Progenitor cell of endocrine pancreas (in vitro differentiated cells): ENCODE measurements at places on chromosomes 6 and 20.

DNA sequence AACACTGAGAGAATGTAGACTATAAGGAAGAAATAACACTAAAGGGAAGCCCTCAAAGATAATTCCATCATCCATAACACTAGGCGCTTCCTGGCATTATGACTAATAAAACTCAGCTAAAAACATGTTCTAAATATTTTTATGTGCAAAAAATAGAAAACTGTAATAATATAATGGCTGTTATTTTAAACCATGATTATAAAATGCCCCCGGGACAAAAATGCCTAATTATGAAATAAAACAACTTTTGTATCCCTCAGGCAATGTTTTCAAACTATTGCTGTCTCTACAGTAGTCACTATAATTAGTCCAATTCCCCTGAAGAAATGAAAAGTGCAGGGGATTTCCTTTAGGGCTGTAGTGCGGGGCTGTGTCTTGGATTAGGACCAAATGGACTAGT, 242.4 kb downstream of the RNF144B start:
- DNase-seq: no peak

DNA sequence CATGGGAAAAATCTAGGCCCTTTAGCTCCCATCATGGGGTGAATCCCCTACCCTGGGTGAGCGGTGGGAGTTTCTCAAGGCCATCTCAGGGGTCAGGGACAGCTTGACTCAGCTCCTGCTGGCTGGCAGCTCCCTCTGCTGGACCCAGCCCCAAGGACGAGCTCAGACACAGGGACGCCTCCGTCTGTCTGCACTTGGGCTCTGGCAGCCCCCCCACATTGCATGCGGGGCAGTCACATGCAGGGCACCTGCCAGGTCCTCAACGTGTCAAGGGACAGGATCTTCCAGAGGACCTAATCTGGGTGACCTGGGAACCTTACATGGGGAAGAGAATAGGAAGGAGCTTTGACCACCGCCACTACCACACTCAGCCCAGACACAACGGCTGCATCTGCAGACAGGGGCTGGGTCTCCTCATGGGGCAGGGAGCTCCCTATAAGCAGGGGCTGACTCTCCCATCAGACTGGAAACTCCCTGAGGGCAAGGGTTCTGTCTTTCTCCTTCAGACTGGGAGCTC, 173.4 kb downstream of the MRPL14 start:
- no peak for DNase-seq

DNA sequence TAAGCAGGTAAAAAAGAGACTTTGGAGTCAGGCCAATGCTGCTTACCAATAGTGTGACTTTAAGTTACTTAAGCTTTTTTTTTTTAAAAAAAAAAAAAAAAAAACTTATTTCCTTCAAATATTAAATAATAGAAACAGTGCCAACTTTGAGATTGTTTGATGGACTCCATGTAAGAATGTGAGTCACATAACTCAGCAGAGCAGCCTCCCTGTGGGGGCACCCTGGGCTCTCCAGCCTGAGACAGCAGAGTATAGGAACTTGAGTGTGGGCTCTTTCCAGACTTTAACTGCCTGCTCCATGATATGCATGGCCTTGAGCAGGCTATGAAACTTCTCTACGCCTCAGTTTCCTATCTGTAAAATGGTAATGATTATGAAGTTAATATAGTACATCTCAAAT, 113.3 kb upstream of the SAMD5 start:
- DNase-seq: no peak

- no peak for DNase-seq
These were observed 37.6 kb upstream of the SPDEF start for GRCh38 chr6:34593701-34594100.

DNA sequence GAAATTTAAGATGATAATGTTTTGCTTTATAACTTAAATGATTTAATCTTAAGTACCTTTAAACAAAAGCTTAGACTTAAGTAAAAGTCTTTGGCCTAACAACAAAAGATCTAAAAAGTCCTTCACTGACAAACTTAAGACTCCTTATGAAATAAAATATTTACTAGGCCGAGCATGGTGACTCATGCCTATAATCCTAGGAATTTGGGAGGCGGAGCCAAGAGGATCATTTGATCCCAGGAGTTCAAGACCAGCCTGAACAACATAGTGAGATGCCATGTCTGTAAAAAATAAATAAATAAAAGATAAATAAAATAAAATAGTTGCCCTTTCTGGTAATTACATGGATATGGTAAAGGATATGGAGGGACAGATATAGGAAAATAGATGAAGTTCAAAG, 12.4 kb downstream of the KATNA1 start:
- no peak for DNase-seq

GRCh38 chr6:53038141-53038540, 27.1 kb upstream of the FBXO9 start:
- DNase-seq: no peak

DNA sequence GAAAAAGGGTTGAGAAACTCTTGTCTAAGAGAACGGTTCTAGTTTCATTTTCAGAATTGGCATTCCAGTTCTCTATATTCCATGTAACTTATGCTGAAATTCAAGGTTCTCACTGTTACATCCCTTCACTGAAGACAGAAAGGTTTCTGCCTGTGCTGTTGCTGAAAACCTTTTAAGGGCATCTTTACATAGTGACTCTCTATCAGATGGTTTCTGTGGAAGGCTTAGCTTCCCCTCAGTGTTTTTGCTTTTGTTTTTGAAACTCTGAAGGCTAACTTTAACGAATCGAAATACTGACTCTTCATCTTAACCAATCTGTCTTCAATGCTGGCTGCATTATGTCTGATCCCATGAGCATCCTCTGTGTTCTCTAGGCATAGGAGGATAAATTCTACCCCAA, 1286.2 kb upstream of the EYS start:
- no peak for DNase-seq

- no peak for DNase-seq
These were observed 5.9 kb downstream of the PYGB start for GRCh38 chr20:25253606-25254275.

DNA sequence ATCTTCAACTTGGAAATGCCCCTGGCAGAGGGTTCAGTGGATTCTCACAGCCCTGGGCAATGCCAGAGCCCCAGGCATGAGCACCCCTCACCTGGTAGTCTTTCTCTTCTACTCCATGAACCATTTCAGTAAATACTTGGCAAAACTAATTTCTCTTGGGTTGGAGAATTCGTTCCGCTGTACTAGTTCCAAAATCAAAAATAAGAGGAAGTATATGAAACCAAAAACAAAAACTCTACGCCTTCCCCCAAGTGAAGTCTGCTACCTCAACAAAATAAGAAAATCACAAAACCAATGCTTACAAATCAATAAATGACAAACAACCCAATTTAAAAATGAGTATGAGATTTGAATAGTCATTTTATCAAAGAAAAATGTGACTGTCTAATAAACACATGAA, 12.6 kb downstream of the GFOD1 start:
- DNase-seq: no peak
